ENCODE measurements at places on chromosomes 5 and 9. TPM values are rescaled to one million over a fixed set of nuclear protein-coding genes. Genes with fewer than 3 reads are reported as not detected.

Gene PCDHA12
- 0.76 TPM for total RNA-seq

DNA sequence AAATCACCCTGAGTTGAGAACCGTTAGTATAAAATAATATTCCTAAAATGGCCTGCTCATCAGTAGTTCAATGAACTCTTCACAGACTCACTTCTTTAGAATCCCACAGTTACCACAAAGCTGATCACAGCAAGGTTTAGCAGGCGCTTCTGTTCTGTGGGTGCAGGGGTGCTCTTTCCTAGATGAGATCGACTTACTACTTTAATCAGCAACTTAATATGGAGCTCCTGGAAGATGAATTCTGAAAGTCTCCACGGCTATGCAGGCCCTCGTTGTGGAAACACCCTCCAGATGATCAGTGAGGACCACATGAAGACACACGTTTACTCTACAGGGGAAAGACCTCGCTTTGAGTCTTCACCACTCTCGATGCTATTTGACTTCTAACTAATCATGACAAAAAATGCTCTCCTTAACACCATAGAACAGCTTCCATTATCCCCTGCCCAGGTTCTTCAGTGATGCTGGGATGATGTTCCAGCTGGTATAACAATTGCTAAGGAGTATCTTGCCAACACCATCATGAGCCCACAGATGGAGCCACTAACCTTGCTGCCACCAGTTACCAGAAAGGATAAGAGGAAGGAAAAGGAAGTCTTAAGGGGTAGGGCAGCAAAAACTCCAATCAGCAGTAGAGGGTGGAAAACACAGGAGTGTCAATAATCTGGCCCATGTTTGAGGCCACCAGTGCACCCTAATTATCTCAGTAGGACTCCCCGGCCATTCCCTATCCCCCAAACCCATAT is 17.9 kb upstream of the GPX8 start:
- H3K4me1 ChIP-seq = no peaks in the 10 kb centered on the region
- H3K36me3 ChIP-seq = no peaks in the 10 kb centered on the region
- H3K27me3 ChIP-seq = no peaks in the 10 kb centered on the region
- H3K4me3 ChIP-seq = no peak overlapping the region
- H3K27ac ChIP-seq = no peak overlapping the region
- no peak for DNase-seq

- H3K4me1 ChIP-seq = no peaks in the 10 kb centered on the region
- no peaks in the 10 kb centered on the region for H3K36me3 ChIP-seq
- no peak overlapping the region for H3K27ac ChIP-seq
- DNase-seq = no peak
These were observed 671.9 kb downstream of the NR2F1-AS1 start for GRCh38 chr5:92908952-92909601.

- no peak for DNase-seq
- H3K27ac ChIP-seq = no peak overlapping the region
- H3K27me3 ChIP-seq = no peaks in the 10 kb centered on the region
- H3K4me1 ChIP-seq = no peaks in the 10 kb centered on the region
- no peak overlapping the region for H3K4me3 ChIP-seq
These were observed 372.1 kb downstream of the PDE4D start for GRCh38 chr5:59521476-59521875.

Data from pancreas (tissue), 10 donors.